ENCODE measurements at places on chromosomes 16 and 17.

- no peak for DNase-seq
Observed at GRCh38 chr17:55543709-55544108, 32.5 kb upstream of the SMIM36 start.

- DNase-seq: no peak
Observed at GRCh38 chr16:85199069-85199725, 86.9 kb upstream of the CIBAR2 start.

GRCh38 chr16:78703936-78704335 lies 604.5 kb downstream of the WWOX start:
- DNase-seq: no peak

DNA sequence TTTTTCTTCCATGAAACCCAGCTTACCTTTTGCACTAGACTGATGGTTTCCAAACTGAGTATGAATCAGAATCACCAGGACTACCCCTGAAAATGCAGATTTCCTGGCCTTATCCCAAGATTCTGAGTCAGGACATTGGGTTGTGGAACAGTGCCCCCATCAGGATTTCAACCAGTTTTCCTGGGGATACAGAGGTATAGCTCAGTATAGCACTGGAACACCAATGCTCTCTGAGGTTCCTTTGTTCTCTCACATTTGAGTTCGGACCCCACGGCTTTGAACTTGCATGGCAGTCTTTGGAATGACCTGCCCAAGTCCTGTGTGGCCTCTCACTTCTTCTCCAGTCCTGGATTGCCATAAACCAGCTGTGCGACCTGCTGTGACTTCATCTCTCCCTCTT lies 12.8 kb upstream of the CCL8 start:
- no peak for DNase-seq

GRCh38 chr16:66988197-66988788 lies at the start of gene CES4A:
CES4A (plus strand) TSS chr16:66988589; CDS start chr16:66988773, 184 bp downstream.
- no peak for DNase-seq
